Activated T-cell treated with anti-CD3 and anti-CD28 coated beads, Interleukin-2, amount 50 U/mL, for 72 hours (primary cell): ENCODE measurements at places on chromosomes 2 and 18.

GRCh38 chr2:73594251-73594650, 48.0 kb downstream of the NAT8 start:
- no peak for DNase-seq

GRCh38 chr2:235836491-235836911, 331.7 kb downstream of the GBX2 start:
- DNase-seq, result no peak

DNA sequence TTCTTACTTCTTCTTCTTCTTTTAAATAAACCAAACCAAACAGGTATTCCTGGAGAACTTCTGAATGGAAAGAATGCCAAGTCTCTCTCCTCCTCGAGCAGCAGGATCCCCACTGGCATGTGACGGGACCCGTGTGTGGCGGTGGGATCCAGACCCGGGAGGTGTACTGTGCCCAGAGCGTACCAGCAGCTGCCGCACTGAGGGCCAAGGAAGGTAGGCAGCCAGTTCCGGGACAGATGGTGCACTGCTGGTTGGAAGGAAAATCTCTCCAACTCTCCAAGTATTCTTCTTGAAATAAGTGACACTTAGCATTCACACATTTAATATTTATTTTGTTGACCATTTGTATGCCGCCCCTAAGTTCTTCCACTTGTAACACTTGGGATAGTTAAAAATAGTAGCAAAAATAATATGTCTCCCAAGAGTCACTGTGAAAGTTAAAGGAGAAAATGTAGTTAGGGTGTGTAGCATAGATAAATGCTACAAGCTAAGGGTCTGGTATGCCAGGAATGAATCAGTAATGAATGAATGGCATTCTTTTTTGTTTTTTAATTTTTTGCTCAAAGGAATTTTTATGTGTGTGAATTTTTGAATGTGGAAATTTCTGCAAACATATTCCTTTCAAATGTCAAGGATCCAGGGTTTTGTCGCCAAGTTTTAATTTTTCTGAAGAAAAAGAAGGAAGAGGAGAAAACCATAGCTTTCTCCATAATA, 349.9 kb downstream of the THSD7B start:
- no peak for DNase-seq

GRCh38 chr2:76584474-76584873, 873.8 kb upstream of the GCFC2 start:
- no peak for DNase-seq

DNA sequence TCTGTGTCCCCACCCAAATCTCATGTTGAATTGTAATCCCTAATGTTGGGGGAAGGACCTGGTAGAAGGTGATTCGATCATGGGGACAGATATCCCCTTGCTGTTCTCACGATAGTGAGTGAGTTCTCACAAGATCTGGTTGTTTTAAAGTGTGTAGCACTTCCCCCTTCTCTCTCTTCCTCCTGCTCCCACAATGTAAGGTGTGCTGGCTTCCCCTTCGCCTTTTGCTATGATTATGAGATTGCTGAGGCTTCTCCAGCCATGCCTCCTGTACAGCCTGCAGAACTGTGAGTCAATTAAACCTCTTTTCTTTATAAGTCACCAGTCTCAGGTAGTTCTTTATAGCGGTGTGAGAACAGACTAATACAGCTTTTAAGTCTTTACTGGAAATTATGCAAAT, 193.3 kb upstream of the RBBP8 start:
- DNase-seq, result no peak

DNA sequence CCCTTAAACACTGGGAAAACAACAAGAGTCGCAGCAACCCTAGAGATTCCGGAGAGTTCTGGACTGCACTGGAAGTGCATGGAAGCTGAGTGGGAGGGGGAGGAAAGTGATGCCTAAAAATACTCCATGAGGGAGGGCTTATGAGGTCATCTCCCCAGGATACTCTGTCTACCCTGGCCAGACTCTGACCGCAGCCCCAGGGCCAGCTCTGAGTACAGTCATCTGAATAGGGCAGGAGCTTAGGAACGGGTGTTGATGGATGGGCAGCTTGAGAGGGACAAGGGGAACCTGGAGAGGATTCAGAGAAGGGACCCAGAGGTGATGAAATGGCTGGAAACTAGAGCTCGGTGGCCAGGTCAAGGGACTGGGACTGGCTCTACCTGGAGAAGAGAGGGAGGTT, 79.3 kb upstream of the IGFBP5 start:
- DNase-seq, result no peak

- no peak for DNase-seq
Measured at GRCh38 chr2:234968631-234969305, 17.0 kb downstream of the SH3BP4 start.

GRCh38 chr2:152493417-152493816, 158.4 kb downstream of the FMNL2 start:
- DNase-seq, result no peak

DNA sequence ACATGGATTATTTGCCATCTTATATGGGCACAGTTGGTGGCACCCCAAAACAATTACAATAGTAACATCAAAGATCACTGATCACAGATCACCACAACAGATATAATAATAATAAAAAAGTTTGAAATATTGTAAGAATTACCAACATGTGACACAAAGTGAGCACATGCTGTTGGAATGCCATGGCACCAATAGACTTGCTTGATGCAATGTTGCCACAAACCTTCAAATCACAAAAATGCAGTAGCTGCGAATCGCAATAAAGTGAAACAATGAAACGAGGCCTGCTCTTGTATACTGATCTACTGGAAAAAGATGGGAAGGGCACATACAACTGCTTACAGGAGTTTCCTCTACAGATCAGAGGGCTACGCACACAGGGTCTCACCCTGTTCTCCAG, 32.2 kb upstream of the AMMECR1L start:
- DNase-seq, result no peak

DNA sequence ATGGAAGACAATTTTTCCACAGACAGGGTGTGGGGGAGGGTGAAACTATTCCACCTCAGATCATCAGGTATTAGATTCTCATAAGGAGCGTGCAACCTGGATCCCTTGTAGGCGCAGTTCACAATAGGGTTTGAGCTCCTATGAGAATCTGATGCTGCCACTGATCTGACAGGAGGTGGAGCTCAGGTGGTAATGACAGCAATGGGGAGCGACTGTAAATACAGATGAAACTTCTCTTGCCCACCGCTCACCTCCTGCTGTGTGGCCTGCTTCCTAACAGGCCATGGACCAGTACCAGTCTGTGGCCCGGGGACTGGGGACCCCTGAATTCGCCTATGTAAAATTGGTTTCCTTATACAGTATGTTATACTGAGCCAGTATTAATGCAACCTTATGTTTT, 27.3 kb upstream of the E2F6 start:
- no peak for DNase-seq

GRCh38 chr2:111066062-111066593, 54.6 kb upstream of the BCL2L11 start:
- DNase-seq, result no peak

DNA sequence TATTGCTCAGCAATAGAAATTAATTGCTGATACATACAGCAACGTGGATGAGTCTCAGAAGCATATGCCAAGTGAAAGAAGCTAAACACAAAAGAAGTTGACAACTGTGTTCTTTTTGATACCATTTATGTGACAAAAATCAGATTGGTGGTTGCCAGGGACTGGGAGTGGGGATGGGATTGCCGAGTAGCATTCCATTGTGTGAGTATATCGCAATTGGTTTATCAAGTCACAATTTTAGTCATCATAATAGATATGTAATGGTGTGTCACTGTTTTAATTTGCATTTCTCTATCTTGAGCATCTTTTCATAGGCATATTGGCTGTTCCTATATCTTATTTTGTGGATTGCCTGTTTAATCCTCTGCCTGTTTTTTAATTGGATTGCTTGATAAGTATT, 20.9 kb downstream of the STRADB start:
- DNase-seq, result no peak
